Inflammatory macrophage treated with lipopolysaccharide for 4 hours (primary cell): ENCODE measurements at places on chromosomes 11 and 22.

DNA sequence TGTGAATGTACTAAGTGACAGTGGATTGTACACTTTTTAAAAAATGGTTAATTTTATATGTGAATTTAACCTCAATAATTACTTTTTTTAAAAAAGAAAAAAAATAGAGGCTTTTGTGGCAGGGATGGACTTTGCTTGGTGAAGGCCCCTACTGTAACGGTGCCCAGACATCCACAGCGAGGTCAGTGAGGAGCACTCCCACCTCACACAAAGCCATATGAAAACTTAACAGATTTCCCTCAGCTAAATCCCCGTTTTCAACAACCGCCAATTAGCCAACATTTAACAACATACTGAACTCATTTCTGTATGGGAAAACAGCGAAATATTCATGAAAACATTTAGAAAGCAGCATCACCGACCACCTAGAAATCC is 642 bp upstream of the C11orf58 start:
- no peak for DNase-seq

GRCh38 chr11:129426776-129427175 is 51.1 kb downstream of the BARX2 start:
- no peak for DNase-seq

DNA sequence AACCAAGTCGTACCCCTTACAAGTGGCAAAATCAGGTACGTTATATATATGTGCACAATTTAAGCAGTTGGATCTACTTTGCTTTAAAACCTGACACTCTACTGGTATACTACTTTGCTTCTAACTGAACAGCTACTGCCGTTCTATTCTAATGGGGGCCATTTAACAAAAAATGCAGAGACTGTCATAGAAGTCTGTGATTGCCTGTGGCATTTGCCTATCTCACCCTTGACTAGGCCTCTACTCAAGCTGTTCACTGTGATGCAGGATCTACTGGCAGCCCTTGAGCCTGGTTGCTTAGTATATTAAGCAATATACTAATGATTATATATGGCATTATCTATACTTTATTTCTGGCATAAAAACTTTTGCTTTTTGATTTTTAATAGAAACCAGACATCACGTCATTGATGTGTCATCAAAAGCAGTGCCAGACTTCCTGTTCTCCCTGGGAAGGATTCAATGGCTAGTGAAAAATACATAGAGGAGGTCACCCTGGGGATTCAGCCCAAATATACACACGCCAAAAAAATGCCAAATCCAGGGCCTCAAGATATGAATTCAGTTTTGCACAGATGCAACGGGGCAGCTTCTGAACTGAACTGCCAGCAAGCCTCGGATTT is 40.0 kb upstream of the FIBIN start:
- DNase-seq, result no peak

GRCh38 chr11:131624531-131624930 is 254.1 kb downstream of the NTM start:
- DNase-seq, result no peak

GRCh38 chr11:68837583-68838571 is 3.8 kb downstream of the CPT1A start:
- no peak for DNase-seq

DNA sequence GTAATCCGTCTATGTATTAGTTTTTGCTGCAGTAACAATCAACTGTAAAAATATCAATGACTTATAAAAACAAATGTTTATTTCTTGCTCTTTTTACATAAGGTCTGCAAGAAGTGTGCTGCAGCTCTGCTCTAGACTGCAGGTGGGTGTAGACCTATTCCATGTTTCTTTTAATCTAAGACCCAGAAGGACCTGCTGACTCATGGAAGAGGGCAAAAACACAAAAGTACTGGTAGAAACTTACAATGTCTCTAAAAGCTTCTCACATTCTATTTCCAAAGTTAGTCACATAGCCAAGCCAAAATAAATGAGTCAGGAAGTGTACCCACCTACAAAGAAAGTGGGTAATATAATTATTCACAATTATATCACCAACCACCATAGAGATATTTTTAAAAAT is 435.9 kb upstream of the FAT3 start:
- DNase-seq, result no peak

DNA sequence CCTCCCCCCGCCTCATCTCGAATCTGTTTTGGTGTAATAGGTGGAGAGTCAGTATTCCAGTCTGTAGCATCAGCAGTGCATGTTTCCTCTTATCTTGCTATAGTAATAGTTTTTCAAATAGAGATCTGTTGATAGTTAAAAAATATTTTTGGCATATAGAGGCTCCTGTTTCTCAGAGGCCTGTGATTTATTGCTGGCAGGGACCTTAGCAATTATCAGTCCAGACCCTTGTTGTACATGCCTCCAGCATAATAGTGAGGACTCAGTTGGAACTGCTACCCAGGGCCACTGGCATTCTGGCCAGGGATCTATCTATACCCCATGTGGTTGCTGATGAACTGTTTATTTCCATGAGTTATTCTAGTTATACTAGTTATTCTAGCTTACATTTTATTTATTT is 52.6 kb downstream of the SPECC1L start:
- no peak for DNase-seq

GRCh38 chr22:44460691-44461375 is 37.2 kb downstream of the RTL6 start:
- peak; percentile 64 for DNase-seq

DNA sequence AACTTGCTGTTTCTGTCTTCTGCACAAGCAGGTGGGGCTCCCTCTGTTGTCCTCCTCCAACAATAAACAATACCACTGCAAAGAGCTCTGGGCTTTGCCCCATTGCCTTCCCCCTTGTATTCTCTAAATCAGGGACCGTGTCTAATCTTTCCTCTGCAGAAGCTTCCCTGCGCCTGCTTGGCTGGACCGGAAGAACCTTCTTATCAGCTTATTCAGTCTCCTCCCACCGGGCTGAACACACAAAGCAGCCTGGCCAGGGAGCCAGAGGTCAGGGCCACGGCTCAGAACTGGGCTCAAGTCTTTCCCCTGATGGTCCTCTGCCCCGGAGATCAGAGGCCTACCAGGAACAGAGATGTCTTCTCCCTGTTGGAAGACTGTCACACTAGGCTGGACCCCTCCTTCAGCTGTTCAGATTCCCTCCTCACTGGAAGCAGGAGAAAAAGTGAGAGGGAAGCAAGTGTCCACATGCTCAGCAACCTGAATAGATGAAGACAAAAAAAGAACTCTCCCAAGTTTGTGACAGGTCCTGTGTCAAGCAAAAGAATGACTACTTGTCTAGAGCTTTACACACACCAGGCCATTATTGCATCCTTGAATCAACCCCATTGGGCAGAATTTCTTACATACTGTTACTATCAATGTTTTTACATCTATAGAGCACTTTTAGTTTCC is 63.7 kb downstream of the RAB30 start:
- DNase-seq, result no peak

GRCh38 chr11:86713552-86713951 is 41.1 kb upstream of the ME3 start:
- no peak for DNase-seq

DNA sequence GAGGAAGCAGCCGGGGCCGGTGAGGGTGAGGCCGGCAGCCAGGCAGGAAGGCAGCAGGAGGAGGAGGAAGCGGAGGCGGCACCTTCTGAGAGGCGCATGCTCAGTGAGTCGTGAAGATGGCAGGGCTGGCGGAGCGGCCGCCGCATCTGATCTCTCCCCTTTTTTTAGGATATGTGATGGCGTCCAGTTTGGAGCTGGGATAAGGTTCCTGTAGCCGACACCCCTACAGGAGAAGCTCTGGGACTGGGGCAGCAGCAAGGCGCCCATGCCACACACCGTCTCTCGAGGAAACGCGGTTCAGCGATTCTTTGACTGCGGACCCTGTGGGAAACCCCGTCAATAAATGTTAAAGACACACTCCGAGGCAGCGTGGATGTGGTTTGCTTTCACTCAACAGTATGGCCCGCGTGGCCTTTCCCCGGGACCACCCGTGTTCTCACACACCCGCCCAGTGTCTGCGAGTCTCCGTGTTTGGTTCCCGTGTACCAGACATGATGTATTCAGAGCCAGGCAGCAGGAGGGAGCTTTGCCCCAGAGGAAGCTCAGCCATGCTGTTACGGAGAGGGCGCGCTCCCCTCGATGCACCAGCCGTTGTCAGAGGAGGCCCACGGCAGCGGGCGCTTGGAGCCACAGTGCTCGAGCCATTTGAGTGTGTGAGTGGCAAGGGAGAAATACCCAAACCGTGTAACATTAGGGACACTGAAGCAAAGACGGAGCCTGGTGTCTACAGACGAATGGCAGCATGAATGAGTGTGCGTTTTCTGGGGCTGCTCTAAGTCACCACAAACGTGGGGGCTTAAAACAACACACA is 27.7 kb upstream of the PARVB start:
- peak; percentile 75 for DNase-seq

DNA sequence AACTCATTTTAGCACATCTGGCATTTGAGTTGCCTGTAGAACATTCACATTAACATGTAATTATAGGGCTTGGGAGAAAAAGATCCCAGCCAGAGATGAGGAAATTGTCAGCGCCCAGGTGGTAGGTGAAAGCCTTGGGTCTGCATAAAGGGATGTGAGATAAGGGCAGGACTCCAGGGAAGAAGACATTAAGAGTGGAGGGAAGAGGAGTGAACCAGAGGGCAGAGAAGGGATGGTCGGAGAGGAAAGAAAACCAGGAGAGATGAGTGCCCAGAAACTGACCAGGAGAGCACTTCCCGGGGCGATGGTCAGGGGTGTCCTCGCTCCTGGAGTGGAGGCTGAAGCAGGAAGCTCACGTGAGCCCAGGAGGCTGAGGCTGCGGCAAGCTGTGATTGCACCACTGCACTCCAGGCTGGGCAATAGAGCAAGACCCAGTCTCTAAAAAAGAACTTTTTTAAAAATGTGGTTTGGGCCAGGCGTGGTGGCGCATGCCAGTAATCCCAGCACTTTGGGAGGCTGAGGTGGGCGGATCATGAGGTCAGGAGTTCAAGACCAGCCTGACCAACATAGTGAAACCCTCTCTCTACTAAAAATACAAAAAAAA is 20.3 kb upstream of the DGKZ start:
- no peak for DNase-seq

DNA sequence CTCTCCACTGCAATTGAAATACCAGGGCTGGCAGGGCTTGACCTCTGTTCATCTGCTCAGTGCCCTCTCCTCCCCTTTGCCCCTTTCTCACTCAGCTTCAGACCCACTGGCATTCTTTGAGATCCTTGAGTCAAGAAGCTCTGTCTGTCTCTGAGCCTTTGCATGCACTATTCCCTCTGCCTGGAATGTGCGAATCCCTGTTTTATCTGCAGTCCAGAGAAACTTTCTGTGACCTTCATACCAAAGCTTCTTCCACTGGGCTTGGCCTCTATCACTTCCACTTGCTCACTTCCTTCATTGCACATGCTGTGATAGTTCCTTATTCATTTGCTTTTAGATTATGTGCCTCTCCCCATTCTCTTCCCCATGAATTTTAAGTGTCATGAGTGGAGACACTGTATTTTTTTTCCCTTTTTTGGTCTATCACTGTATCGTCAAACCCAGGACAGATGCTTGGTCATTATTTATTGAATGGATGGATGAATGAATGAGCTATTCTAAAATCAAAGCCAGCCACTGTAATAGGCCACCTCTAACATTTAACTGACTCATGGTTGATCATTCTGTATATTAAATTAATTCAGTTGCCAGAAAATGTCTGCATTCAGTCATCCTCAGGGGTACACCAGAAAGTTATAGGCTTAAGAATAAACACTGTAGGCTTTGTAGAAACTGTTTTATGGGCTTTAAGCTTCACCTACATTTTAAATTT is 88.7 kb upstream of the TIMP3 start:
- DNase-seq, result peak; percentile 53

- DNase-seq, result peak; percentile 40
These were observed 97.0 kb downstream of the RDX start for GRCh38 chr11:110199184-110199981.

- no peak for DNase-seq
These were observed 176.7 kb downstream of the SWAP70 start for GRCh38 chr11:9840460-9841004.

- DNase-seq, result no peak
These were observed 494.0 kb downstream of the MIAT start for GRCh38 chr22:27151407-27151806.

DNA sequence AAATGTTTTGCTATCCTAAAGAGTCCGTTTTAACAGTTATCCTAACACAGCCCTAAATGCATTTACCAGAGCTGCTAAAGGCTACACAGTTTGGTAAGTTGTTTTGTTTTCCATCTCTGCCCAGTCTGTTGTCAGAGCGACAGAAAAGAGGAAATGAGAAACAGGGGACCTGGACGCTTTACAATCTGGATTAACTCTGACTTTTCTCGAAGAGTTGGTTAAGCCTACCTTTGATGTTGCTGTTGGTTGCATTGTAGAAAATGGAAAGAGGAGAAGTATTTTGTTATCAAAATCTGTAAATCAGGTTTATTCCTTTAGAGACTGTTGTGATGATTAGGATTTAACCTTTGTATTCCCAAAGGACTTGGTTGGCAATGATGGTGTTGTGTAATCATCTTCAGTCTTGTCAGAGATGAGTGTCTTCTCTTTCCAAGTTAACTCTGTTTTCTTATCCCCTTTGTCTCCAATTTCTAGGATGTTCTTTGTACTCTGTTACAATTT is 481 bp downstream of the ANGPTL5 start:
- peak; percentile 52 for DNase-seq

GRCh38 chr11:37512156-37512780 is 914.2 kb upstream of the RAG2 start:
- DNase-seq, result no peak

DNA sequence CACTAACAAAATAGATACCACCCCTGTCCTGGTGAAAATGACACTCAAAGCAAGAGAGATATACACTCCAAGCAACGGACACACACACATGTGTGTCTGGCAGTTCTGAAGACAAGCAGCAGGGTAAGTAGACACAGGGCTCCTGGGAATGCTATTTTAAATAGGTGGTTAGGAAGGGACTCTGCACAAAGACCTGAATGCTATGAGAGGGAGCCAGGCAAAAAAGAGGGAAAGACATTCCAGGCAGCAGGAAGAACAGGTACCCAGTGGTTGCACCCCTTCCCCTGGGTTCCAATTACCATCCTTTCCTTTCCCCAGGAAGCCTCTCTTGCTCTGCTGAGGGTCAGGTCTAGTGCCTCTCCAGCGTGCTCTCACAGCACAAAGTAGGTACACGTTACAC is 3.0 kb downstream of the UFD1 start:
- no peak for DNase-seq

- no peak for DNase-seq
These were observed 89.8 kb upstream of the RTL6 start for GRCh38 chr22:44587737-44588310.

- no peak for DNase-seq
These were observed 12.9 kb downstream of the OR51L1 start for GRCh38 chr11:5007561-5007960.
